ENCODE measurements at places on chromosomes 13 and 19.

GRCh38 chr19:31132753-31133110 lies 216.5 kb downstream of the TSHZ3 start:
- no peak for DNase-seq

GRCh38 chr19:30263830-30264381 lies 108.3 kb upstream of the ZNF536 start:
- DNase-seq = no peak

DNA sequence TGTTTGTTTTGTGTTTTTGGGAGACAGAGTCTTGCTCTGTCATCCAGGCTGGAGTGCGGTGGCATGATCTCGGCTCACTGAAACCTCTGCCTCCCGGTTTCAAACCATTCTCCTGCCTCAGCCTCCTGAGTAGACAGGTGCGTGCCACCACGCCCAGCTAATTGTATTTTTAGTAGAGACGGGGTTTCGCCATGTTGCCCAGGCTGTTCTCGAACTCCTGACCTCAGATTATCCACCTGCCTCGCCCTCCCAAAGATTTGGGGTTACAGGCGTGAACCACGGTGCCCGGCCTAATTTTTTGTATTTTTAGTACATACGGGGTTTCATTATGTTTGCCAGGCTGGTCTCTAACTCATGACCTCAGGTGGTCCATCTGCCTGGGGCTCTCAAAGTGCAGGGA lies 8.3 kb upstream of the ZNF681 start:
- DNase-seq = no peak

DNA sequence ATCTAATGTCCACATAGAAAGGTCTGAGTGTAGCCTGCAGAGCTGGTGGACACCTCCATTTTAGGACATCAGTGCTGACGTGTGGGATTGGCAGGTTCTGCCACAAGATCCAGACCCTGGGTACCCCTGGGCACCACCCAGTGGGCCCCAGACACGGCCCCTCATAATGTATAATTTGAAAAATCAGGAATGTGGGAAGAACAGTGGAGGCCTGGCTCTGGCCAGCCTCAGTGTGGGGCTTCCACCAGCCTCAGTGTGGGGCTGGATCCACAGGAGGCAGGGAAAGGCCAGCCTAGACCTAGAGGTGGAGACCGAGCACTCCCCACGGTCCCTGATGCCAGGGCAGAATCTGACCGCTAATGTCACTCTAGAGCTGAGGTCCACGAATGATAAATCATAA lies 150.7 kb upstream of the SOX1 start:
- no peak for DNase-seq

GRCh38 chr13:99355267-99356011 lies 48.2 kb upstream of the GPR183 start:
- no peak for DNase-seq

DNA sequence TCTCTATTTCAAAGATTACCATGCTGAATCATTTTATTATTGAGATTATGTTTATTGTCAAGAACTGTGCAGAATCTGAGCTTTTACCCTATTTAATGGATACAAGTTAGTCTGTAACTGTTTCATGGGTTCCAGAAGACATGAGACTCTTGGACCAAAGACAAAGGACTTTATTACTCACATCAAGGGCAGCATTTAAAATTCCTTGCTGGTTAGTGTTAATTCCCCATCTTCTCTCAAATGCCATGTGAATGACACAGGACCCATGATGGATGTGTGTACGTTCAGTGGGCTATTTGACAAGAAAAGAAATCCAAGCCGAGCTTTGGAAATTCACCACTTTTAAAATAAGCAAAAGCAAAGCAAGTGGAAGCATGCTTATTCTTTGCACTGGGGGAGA lies 139.9 kb downstream of the PCDH20 start:
- no peak for DNase-seq

DNA sequence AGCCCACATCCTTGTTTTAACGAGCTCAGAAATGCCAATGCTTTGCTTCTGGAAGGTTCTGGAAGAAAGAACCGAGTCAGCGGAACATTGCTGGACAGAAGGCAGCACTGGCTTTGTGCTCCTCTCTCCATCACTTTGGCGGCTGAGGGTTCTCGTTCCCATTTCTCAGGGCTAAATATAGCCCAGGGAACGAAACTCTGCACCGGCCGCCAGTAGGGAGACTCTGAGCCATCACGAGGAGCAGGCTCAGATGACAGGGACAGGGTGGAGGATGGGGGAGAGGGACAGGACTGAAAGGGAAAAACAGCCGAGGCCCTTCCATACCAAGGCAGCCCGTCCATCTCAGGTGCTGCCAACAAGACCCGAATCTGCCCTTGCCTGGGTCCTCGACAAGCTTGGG lies 166.4 kb downstream of the CACNA1A start:
- no peak for DNase-seq

DNA sequence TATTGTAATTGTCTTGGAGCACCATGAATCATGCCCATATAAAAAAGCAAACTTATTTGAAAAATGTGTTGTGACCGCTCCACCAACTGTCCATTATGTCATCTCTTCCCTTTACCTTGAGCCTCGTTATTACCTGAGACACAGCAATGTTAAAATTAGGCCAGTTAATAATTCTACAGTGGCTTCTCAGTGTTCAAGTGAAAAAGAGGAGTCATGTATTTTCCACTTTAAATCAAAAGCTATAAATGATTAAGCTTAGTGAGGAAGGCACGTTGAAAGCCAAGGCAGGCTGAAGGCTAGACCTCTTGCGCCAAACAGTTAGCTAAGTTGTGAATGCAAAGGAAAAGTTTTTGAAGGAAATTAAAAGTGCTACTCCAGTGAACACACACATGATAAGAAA lies 210.5 kb downstream of the GPC6 start:
- no peak for DNase-seq
